COR-L47 (cell line): ENCODE measurements at places on chromosomes 7 and 10.

DNA sequence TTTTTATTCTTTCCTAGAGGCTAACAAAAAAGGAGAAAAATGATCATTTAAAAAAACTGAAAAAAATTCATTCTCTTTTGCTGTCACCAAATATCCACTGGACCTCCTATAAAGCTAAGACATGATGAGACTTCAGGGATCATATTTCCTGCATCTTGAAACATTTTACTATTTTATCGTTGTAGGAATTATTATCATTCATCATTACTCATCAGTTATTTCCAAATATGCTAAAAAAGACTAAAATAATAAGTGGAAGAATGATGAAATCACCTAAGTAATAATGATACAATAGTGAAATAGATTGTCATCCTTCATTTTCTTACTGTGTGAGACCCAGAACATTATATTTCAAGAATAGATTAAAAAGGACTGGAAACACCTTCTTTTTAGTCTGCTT is 28.3 kb downstream of the TAF3 start:
- DNase-seq = no peak

GRCh38 chr7:38542156-38542555 is 89.0 kb downstream of the AMPH start:
- no peak for DNase-seq

GRCh38 chr10:2476218-2476811 is 591.0 kb upstream of the PFKP start:
- DNase-seq = no peak

DNA sequence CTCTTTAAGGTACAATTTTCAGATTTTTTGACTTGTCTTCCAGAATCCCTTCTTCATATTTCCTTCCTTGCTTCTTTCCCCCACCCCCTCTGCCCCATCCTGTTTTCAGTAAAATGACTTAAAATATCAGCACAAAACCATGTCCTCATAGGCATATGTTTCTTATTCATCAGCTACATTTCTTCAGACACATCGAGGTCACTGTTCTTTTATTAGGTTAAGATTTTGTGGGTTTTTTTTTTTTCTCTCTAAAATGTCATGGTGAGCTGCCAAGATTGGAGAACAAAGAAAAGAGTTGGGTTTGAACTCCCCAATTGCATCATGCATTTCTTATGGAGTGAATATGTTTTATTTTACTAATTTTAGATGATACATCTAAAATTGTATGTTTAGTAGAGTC is 35.8 kb downstream of the LAMB4 start:
- no peak for DNase-seq

DNA sequence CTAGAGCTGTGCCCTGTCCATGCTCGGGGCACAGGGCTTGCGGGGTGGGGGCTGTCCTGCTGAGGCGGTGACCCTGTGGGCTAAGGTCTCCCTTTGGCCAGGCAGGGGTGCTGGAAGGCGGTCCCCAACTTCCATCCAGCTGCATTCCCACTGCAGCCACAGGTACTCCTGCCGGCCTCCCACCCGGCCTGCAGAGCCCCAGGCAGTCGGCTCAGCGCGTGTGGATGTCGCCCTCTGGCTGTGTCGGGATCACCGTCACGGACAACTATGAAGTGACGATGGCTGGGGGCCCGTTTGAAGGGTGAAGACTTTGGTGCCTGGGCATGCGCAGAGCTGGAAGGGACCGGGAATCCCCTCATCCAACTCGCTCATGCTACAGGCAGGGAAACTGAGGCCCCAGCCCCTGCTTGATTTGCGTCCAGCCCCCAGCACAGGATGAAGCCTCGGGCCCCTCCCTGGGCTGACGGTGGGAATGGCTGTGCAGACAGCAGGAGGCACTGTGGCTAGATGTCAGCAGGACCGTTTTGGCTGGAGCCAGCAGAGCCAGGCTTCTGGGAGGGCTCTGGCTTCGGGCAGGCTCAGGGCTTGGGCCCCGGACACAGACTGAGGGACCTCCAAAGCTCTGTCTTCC is 2.3 kb upstream of the TMEM184A start:
- DNase-seq = no peak

DNA sequence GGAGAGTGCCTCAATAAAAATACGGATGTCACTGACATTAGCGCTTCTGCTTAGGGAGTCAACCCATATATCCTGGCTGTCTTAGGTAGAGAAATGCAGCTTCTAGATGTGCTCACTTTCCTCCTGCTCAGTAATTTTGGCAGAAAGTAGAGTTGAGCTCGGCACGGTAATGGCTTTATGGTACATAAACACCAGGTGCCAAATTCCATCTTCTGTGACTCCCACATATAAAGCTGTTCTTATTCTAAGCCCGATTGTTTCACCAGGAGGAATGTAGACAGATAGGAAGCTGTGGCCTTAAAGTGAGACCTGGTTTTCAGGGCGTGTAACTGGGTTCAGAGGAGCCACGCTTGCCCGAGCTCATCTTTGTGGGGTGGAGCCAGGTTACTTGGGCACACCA is 143.7 kb downstream of the CREB5 start:
- no peak for DNase-seq

- no peak for DNase-seq
Observed at GRCh38 chr7:157465891-157466866, 129.4 kb downstream of the DNAJB6 start.

DNA sequence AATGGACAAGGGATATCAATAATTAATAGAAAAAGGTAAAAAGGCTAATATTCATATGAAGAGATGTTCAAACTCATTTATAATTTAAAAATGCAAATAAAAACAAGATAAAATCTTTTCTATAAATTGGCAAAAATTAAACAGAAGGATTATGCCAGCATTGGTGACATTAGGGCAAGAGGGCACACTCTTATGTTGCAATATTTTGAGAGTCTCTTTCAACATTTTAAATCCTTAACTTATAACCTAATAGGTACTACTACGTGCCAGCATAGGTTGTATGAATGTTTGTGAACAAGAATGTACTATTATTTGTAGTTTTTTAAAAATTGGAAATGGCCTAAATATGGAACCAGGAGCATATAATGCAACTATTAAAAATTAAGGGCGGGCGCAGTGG is 24.8 kb upstream of the PNLIPRP3 start:
- no peak for DNase-seq

DNA sequence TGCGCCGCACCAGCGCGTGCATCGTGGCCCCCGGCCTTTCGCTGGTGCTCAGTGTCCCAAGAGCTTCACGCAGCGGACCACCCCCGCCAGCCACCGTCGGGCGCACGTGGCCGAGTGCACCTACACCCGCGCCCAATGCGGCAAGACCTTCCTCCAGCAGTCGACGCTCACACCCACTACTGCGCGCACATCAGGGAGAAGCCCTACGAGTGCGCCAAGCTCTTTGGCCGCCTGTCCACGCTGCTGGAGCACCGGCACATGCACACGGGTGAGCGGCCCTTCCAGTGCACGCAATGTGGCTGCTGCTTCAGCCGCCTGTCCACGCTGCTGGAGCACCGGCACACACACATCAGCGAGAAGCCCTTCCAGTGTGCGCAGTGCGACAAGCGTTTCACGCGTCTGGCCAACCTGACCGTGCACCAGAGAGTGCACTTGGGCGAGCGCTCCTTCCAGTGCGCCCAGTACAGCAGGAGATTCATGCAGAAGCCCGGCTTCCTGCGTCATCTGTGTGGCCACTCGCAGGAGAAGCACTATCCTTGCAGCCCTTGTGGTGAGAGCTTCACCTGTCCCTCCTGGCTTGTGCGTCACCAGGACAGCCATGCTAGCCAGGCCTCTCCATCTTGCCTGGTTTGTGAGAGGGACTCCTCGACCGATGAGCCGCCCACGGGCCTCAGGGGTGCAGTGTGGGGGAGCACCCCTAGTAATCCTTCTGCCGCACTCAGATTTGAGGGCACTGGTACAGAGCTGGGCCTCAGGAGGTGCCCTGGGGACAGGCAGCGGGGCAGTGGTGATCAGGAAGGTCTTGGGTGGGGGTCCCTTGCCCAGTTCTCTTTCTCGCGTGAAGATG is 32.9 kb downstream of the ZNF783 start:
- no peak for DNase-seq

- no peak for DNase-seq
Observed at GRCh38 chr10:104330168-104331110, 7.8 kb downstream of the ITPRIP start.

GRCh38 chr7:51075681-51076580 is 240.7 kb downstream of the COBL start:
- DNase-seq = no peak

DNA sequence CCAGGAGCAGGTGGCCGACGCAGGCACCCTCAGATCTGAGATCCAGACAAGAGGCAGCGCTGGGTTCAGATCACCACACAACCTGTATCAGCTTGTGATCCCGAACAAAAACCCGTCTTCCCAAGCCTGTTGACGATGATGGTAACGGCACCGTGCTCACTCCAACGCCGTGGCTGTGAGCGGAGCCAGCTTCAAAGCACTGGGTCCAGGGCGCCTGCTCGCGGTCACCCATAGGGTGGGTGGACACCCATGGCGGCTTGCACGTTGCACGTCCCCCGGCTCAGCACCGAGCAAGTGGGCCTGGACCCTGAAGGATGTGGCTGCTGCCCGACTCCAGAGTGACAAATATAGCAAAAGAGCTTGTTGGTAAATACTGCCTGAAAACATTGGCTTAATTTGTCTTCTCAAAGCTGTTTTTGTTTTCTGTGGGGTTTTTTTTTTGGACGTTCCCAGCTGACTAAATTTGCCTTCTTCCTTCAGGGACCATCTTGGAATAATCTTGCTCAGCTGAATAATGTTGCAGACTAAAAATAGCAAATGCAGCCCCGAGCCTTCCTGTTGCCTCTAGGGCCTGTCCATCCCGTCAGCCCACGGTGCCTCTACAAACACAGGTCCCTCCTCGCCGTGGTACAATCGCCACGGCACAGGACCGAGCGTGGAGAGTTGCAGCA is 41.0 kb downstream of the FOXK1 start:
- DNase-seq = no peak

DNA sequence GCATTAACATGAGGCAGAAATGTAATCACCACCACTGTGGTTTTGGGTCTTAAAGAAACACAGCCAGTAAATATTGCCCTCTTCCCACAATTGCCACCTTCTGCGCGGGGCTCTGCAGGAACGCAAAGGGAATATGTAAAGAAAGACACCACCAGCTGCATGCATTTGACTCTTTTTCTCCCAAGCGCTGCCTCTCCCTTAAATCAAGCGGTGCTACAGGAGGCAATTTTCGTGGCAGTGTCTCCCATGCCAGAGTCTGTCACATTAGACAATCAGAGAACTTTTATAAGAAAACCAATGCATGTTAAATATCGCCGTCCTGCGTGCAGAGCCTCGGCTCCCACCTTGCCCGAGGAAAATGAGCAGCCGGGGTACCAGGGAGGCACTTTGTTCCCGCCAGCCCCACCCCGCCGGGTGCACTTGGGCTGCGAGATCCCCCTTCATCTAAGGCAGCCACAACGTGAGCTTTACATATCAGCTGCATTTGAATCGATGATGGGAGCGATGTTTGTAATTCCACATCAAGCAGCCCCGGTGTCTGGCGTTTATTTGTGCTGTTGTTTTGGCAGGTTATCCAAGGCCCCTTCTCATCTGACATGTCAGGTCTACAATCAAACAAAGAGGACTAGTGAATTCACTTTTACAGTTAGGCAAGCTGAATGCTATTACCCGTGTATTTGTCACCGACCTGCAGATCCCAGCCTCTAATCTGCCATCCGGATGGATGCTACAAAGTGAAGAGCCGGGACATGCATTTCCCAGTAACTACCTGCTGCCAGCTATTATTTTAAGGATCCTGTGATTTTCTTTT is 72.3 kb upstream of the MGMT start:
- no peak for DNase-seq

DNA sequence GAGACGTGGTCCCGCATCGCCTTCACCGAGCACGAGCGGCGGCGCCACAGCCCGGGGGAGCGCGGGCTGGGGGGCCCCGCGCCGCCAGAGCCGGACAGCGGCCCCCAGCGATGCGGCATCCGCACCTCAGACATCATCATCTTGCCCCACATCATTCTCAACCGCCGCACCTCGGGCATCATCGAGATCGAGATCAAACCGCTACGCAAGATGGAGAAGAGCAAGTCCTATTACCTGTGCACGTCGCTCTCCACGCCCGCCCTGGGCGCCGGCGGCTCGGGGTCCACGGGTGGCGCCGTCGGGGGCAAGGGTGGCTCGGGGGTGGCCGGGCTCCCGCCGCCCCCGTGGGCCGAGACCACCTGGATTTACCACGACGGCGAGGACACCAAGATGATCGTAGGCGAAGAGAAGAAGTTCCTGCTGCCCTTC is 737 bp downstream of the CNNM2 start:
- no peak for DNase-seq

- DNase-seq = no peak
Observed at GRCh38 chr10:24287559-24288195, 78.7 kb downstream of the KIAA1217 start.

- no peak for DNase-seq
Observed at GRCh38 chr7:24825931-24826661, 68.8 kb upstream of the GSDME start.

DNA sequence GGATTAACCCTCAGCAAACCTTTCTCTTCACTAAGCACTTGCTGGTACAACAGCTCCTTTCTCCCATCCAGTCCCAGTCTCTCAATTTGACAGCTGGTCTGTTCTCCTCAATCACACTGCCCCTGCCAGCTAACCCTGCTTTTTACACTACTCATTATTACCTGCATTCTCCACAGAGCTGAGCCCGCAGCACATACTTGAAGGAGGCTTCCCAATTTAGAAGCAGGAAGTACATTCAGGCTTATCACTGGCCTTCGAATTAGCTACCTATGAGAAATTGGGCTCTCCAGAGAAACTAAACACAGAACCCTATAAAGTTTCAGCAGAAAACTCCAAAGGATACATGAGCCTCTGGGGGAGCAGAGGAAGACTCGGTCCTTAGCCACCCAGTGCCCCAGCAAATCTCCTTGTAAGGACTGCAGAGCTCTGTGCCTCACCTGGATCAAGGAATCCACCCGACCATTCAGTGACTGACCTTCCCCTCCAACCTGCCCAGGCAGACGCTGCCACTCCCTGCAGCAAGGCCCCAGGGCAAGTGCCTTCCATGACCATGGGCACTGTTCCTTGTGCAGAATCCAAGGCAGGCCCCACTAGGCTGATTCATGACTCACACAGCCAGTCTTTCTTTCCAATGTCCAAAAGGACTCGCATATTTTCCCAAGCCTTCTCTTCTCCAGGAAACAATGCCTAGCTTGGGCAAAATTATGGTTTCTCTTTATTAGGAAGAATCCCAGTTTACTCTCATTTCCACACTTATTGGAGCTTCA is 68.0 kb downstream of the VOPP1 start:
- no peak for DNase-seq

DNA sequence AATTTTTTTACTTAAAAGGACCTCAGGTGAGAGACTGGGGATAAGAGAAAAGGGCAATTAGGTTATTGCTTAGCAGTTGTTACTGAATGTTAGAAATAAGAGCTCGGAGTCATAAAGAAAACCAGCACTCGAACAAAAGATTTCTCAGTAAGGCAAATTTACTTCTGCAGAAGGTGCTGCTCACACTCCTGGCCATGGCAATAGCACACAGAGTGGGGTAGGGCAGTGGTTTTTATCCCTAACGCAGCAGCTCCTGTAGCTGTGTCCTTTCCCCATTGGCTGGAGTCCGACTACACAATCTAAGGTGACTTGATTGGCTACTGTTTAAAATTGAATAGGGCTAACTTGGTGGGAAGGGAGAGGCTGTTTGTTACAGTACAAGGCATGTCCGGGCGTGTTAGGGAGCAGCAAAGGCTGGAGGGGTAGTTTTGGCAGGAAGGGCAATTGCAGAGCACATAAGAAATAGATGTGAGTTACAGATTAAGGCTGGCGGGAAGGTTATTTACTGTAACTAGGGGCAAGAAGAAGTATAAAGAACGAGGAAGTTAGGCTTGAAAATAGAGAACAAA is 112.1 kb downstream of the AKR1D1 start:
- no peak for DNase-seq
